Effector memory CD4-positive, alpha-beta T cell (primary cell): ENCODE measurements at places on chromosomes 12 and 14.
A peak's percentile ranks its signal among the peaks of the same experiment; 100 is the strongest.

- DNase-seq: no peak
These were observed 48.8 kb downstream of the SYNE2 start for GRCh38 chr14:63901434-63902085.

- no peak for DNase-seq
These were observed 28.8 kb upstream of the BEGAIN start for GRCh38 chr14:100615736-100616695.

DNA sequence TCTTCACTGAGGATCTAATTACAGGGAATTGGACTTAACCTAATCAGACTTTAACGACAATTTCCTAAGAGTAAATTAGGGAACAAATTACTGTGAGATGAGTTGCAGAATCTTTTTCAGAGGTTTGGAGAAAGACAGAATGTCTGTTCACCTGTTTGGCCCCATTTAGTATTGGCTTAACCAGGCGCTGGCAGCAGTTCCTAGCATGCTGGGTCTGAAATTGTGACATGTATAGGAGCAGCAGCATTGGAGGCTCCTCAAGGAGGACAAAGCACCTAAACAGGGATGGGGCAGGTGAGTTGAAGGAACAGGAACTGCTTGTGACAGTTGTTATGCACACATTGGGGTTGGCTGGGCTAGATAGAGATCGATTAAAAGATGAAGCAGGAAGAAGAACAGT is 51.0 kb downstream of the KCNMB4 start:
- DNase-seq: no peak

DNA sequence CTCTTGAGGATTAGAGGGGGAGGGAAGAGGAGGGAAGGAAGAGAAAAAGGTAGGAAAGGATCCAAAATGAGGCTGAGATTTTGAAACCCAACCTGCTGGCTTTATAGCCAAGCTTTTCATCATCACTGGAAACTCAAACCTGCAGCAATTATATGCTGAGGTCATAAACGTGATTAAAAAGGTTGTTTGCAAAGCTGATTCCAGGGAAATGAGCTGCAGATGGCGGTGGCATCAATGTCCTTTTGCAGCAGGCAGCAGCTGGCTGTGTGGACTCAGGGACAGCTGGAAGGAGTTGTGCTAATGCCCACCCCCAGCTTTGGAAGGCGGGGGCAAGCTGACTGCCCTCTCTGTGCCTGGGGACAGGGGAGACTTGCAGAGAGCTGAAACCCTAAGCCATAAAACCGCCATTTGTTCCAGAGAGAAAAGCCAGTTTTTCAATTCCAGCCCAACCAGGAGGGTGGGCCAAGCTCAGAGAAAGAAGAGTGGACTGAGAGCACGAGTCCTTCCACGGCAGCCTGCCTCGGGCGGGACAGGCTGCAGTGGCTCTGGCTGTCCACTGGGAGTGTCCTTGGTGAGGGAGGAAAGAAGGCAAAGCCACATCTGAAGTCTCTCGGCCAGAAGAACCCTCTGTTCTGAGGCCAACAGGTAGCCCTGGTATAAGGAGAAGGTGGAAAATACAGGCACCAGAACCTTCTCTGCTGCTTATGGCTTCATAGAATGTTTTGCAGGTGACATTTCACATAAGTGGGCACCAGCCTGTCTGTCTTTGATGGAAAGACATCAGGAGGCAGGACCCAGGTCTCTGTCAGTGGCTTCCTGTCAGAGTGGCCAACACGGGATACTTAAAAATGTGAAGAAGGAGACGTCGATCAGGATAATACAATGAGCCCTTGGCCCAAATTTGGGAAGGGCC is 90.7 kb downstream of the SINHCAF start:
- DNase-seq: no peak

DNA sequence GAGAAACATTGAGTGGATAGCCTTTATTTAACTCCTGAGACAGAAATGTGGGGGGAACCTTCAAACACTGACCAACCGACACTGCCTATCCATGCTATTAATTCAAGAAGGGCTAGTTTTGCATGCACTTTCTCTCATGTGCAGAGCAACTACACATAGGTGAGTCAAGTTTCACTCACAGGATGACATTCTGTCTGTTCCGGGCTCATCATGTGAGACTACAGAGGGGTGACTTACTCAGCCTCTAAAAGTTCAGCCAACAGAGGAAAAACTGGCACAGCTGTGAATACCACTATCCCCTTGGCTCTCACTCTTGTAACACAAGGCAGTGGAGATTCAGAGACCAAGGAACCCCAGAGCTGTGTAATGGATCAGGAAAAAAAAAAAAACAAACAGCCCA is 13.3 kb downstream of the BEST3 start:
- DNase-seq: no peak

DNA sequence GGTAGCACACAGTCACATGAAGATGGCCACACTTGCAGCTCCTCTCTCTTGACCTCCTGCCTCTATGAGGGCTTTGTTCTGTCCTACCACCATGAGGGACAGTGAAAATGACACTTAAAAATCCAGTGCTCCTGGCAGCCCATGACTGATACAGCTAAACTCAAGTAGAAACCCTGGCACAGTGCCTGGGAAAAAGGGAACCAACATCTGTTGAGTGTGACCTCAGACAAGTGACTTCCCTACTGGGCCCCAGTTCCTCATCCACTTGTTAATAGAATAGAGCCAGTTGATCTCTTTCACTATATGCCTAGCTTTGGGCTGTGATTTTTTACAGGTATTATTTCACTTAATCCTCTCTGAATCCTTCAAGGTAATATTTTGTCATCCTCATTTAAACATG is 4.8 kb downstream of the GUCY2C start:
- no peak for DNase-seq

DNA sequence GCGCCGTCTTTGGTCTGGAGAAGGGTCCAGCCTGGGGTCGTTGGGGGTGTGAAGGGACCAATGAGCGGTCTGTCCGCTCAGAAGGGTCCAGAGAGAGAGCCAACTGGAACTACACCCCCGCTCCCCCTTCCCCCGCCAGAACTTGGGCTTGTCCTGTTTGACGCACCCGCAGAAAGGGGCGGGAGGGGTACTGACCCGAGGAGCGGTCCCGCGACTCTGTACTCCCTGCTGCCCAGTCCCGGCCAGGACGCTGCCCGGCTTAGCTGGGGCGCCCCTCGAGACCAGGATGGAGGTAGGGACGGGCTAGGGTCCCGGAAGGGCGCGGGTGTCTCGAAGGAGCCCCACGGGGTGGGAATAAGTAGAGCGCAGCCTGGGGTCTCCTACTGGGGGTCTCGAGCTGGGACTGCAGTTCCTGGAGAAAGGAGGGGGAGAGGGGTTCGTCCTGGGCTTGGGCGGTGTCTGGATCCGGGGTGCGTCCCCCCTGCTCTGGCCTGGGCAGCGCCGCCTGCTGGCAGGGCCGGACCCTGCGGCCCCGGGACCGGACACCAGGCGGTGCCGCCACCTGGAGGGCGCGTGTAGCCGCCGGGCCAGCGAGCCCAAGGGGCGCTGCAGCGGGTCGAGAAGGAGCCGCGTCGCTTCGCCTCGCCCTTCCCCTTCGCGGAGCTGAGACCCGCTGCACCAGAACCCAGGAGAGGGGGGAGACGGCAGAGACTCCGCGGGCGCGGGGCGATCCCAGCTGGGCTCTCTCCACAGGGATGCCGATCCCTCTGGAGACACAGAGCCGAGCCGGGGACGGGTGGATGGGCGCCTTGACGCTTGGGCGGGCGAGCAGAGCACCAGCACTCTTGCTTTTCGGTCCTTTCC is 3.8 kb upstream of the CACNB3 start:
- peak; percentile 69 for DNase-seq

DNA sequence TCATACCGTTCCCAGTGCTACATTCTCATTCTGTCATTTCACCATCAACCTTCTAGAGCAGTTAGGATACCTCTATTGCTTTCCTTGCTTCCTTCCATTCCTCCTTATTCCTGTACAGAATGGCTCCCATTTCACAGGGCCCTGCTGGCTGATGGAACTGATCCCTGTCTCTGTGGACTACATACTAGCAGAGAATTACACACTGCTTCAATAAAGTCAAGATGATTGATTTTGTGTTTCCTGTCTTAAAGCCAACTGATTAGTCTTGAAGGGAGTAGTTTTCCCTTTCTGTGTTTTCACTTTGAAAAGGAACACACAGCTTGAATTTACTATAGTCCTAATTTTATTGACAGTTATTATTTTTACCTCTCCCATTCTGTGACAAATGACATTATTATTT is 130.1 kb downstream of the ST8SIA1 start:
- no peak for DNase-seq

- DNase-seq: no peak
These were observed 42.6 kb downstream of the TRAF3 start for GRCh38 chr14:102819747-102820330.

GRCh38 chr14:49527221-49527620 is 59.0 kb downstream of the RPS29 start:
- DNase-seq: no peak

- DNase-seq: no peak
These were observed 5.9 kb downstream of the ITGB7 start for GRCh38 chr12:53201177-53201541.

- no peak for DNase-seq
These were observed 40.2 kb downstream of the HSP90AA1 start for GRCh38 chr14:102046337-102047278.

DNA sequence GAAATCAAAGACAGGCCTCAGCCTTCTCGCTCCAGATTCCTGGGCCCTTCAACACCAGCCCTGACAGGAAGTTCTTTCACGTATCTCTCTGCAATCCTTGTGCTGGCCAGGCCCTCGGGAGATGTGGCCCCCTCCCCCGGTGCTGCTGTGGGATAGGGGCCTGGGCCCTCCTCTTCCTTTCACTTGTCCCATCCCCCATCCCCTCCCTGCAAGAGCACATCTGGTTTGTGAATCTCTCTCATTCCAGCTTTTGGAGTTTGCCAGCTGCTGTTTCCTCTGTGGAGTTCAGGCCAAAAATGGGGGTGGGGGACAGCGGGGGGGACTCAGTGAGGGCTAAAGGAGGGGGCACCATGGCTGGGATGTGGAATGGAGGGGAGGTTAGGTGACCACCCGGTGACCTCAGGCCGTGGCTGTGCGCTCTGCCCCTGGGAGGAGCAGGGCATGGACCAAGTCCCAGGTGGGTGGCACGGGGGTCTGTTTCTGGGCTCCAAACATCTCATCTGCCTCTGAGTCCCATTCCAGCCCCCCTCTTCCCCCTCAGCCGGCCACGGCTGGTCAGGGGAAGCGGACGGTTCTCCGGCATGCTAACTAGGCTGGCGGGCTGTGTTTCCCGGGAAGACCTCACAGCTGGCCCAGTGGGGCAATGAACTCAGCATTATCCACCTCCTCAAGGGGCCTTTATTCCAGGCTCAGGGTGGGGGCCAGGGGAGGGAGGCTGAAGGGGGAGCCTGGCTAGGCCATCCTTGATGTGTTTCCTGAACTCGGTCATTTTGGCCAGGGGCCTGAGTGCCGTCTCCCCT is 7.4 kb downstream of the LRP1 start:
- no peak for DNase-seq

GRCh38 chr14:100530270-100531072 is 56.7 kb downstream of the BEGAIN start:
- no peak for DNase-seq

DNA sequence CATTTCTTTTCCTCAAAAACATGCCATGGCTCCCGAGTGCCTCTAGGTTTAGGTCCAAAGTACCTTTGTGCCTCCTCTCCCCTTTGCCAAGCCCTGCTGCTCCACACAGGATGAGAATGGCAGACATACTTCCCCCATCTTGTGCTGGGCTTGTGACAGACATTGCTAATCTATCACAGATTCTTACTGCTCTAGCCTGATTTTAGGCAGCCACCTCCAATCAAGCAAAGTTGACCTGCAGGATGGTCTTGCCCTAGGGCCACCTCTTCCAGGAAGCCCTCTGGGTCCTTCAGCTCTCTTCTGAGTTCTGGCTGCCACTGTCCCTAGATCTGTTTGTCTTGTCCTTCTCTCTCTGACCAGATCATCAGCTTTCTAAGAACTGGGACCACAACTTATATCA is 20.5 kb downstream of the FOXN4 start:
- no peak for DNase-seq

GRCh38 chr14:47186486-47186885 is 488.9 kb downstream of the MDGA2 start:
- no peak for DNase-seq

GRCh38 chr12:69007101-69007854 is 74.3 kb upstream of the CPM start:
- no peak for DNase-seq

DNA sequence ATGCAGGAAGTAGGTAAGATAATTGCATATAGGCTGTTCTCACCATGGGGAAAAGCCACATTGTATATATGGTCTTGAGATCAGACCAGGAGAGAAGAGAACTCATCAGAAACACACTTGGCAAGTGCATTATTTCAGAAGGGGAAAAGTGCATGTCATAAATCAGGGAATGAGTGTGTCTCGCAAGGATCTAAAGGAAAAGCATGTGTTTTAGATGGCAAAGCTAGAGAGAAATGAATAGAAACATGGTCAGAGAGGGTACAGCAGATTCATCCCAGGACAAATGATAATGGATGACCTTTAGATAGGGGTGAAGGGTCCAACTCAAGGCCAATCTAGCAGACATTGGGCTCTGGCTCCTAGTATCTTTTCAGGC is 230.2 kb upstream of the NAV3 start:
- no peak for DNase-seq

- DNase-seq: no peak
These were observed 60.9 kb upstream of the GPATCH2L start for GRCh38 chr14:76090616-76091391.

GRCh38 chr12:76588881-76589565 is 29.5 kb upstream of the OSBPL8 start:
- no peak for DNase-seq

DNA sequence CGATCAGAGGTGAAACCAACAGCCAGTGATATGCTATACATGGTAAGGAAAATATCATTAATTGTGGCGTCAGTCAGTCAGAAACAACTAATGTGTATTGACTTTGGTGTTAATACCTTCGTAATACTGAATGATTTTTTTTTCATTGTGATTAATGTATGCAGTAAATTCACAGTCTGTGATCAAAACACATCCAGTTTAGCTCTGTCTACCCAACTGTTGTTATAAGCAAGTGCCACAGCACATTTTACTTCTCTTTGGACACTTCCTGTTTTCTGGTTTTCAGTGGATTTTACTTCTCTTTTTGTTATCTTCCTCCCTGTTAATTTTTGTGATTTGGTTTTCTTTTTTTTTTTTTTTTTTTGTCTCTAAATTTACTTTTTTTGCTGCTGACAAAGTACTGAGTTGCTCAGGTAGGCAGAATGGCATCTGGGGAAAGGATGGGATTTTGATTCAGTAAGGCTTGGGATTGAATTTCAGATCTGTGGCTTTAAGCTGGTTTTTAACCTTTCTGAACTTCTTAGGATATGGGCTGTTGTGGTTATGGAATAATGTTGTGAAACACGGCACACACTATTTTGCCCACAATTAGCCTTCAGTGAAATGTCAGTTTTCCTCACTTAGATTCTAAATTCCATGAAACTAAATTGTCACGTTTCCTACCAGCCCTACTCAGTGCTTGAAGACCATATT is 604 bp downstream of the GLIPR1 start:
- no peak for DNase-seq

GRCh38 chr12:53345486-53346188 is 9.5 kb upstream of the SP7 start:
- no peak for DNase-seq

- no peak for DNase-seq
These were observed 12.7 kb downstream of the PROX2 start for GRCh38 chr14:74863274-74863673.
